Cortex of kidney (tissue), 1 donor: ENCODE measurements at places on chromosomes 16 and 17.

DNA sequence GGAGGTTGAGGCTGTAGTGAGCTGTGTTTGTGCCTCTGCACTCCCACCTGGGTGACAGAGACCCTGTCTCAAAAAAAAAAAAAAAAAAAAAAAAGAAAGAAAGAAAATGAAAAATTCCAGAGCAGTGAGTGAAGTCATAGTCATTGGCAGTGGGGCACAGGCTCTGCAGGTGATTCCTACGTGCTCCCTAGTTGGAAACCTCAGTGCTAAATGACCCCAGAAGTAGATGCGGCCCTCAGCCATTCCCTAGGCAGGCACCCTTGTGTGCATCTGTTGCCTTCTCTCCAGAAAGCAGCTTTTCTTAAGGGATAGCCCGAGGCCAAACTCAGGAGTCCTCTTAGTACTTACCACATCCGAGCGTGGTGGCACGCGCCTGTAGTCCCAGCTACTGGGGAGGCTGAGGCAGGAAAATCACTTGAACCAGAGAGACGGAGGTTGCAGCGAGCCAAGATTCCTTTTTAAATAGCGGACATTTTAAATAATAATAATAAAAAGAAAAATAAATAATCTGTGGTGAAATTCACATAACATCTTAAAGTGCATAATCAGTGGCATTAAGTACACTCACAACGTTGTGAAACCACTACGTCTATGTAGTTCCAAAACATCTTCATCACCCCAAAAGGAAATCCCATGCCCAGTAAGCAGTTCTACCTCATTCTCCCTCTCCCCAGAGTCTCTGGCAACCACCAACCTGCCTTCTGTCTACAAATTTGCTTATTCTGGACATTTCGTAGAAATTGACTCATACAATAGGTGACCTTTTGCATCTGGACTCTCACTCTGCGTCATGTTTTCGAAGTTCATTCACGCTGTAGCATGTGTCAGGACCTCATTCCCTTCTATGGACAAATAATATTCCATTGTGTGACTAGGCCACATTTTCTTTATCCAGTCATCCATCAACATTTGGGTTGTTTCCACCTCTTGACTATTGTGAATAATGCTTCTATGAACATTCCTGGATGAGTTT is 12.5 kb upstream of the SPHK1 start:
- DNase-seq, result no peak

DNA sequence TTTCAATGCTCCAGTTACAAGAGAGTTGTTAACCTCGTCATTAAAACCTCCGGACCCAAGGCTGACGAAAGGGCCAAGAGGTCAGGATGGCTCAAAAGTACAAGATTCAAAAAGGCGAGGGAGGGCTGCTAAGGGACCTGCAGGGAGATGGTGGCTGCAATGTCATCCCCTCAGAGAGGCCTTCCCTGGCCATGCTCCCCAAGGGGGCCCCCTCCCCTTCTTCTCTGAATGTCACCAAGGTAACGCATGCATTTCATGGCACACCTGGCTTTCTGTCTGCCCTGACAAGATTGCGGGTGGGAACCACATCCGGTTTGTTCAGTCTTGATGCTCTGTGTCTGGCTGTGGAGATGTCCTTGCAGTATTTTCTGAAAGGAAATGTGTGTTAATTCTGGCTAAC is 89.9 kb downstream of the C16orf78 start:
- no peak for DNase-seq

- no peak for DNase-seq
Observed at GRCh38 chr17:32452281-32452680, 8.0 kb downstream of the PSMD11 start.

DNA sequence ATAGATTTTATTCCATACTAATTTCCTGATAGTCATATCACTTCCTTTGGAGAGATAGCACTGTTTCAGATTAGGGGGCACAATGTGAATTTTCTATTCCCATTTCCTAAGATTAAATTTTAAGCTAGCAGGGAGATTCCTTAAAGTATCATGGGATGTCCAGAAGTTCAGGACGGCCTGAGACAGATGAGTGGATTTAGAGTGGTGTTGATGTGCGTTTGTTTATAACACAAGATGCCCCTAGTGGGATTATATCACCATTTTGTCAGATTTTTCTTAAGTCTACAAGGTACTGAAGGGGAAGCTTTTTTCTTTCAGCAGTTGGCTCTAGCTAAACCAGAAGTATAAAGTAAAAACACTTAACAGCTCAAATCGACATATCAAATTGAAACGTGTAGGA is 183.6 kb upstream of the TBX2 start:
- no peak for DNase-seq

GRCh38 chr16:10617662-10618420 is 37.4 kb upstream of the EMP2 start:
- no peak for DNase-seq

DNA sequence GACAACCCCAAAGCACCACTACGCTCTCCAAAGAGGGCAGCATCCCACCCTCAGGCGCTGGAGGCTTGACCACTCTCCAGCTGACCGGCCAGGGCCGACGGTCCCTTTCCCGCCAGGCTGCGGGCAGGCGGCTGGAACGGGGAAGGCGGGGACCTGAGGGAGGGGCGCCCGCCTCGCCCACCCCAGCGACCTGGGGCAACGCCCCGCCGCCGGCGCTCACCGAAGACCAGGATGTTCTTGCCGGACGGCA is 431 bp downstream of the DYNC1LI2 start:
- no peak for DNase-seq

- no peak for DNase-seq
Observed at GRCh38 chr16:85520853-85521521, 92.1 kb upstream of the GSE1 start.

DNA sequence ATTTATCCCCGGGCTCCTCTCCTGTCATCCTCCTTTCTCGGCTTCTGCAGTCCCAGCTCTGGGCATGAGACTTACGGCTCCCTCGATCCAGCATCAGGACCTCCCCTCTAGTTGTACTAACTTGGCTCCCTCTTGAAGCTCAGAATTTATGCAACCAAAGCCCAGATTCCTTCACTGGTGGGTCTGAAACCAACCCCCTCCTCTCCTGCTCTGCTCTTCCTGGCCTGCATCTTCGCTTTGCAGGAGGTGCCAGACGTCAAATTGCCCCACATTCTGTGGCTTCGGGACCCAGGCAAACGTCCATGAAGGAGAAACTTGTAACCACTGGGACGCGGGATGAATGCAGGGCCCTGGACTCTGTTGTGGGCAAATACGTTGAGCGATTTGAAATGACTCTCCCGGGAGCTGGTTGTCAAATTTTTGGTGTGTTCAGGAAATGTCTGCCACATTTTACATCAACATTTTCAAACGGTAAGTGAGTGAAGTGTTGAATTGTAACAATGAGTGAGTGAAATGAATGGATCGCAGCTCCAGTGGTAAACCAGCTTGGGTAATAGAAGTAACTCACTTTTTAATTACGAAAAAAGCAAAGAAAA is 29.3 kb upstream of the ELAC2 start:
- DNase-seq, result no peak

GRCh38 chr17:39365242-39365641 is 36.2 kb downstream of the FBXL20 start:
- DNase-seq, result no peak

DNA sequence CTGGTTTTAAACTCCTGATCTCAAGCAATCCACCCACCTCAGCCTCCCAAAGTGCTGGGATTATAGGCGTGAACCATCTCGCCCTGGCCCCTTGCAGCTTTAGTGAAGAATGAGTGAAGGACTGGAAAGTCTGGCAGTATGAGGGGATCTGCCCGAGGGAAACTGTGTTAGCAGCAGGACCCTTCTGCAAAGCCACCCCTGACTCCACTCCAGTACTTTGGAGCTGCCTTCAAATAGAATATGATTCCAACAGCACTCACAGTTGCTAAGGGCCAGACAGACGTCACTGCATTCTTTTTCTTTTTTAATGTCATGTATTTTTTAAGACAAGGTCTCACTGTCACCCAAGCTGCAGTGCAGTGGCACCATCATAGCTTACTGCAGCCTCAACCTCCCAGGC is 52.3 kb downstream of the KPNA2 start:
- DNase-seq, result no peak

GRCh38 chr17:47837401-47838039 is 3.6 kb downstream of the SCRN2 start:
- DNase-seq, result no peak

DNA sequence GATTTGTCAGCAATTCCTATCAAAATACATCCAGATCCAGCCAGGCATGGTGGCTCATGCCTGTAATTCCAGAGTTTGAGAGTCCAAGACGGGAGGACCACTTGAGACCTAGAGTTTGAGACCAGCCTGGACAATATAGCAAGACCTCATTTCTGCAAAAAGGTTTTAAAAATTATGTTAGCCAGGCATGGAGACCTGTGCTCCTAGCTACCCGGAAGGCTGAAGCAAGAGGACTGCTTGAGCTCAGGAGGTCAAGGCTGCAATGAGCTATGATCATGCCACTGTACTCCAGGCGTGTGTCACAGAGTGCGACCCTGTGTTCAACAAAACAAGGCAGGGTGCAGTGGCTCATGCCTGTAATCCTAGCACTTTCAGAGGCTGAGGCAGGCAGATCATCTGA is 215.2 kb downstream of the CPPED1 start:
- DNase-seq, result no peak

- no peak for DNase-seq
Observed at GRCh38 chr16:83354015-83354414, 453.8 kb upstream of the HSBP1 start.

DNA sequence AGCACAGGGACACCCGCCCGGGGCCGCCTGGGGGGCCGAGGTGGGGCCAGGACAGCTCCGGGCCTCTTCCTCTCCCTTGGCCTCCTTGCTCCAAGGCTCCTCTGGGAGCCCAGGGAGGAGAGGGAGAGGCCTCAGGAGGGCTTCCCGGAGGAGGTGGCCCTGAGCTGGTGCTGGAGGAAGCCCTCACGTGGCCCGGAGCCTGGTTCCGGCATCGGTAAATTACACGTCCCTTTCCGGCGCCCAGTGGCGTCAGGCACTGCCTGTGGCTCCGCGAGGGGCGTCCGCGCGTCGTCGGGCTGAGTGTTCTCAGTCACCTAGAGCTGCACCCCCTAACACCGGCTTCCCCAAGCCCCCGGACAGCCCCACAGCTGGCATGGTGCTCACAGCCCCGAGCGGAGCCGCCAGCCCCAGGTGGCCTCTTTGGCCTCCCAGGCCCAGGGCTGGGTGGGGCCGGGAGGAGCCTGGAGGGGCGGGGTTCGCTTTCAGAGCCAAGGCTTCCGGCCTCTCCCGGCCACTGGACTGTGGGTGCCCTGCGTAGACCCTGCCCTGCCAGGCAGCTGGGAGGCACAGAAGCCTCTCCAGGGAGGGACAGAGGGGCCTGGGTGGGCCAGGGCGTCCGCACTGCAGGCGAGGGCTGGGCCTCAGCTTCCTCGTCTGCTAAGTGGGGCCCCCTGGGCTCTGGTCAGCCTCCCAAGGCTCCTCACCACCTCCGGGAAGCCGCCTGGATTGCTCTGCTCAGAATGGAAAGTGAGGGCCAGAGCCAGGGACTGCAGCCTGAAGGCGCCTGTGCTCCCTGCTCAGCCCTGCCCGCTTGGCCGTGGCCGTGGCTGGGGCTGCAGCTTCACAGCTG is 27.9 kb upstream of the SSTR5 start:
- no peak for DNase-seq

DNA sequence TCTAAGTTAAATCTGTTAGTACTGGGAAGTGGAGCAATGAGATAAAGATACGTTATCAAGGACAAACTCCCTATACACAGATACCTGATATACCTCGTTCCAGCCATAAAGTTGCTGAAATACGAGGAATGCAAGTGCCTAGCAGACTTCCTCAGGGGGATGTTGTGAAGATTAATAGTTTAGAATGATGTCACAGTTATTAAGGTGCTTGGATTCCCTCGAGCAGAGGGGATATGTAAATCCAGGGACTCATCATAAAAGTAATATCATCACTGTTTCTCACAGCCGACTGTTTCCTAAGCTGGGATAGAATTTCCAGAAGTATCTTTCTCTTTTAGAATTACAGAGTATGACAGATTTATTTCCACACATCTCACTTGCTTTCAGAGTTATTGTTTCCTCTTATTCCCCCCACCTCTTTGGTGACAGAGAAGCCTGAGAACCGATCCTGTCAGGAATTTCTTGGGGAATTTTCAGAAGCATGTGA is 28.4 kb upstream of the ZFHX3 start:
- DNase-seq, result no peak

DNA sequence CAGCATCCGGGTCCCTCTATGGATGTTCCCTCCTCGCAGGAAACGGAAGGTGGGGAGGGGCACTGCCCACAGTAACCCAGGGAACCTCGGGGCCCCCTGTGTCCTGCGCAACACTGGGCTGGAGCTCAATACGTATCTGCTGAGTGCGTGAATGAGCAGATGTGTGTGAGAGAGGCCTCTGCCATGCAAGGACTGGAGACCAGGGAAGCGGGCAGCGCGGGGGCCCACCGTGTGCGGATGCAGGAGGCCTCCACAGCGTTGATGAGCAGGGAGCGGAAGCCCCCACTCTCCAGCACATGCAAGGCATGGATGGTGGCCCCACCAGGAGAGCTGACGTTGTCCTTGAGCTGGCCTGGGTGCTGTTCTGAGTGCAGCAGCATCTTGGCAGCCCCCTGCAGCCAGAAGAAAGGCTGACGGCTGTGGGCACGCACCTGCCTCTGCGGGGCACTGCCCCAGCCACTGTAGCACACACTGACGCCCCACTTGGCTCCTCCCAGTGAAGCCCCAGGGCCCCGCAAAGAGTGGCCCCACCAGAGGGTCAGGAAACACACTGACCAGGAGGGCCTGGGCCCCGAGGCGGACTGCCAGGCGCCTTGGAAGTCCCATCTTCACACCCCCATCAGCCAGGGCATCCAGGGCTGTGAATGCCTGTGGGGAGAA is 2.9 kb downstream of the PYCR1 start:
- no peak for DNase-seq

GRCh38 chr16:12214509-12214908 is 238.0 kb downstream of the SNX29 start:
- DNase-seq, result no peak

- DNase-seq, result no peak
Observed at GRCh38 chr17:1398028-1398427, 2.0 kb downstream of the YWHAE start.

DNA sequence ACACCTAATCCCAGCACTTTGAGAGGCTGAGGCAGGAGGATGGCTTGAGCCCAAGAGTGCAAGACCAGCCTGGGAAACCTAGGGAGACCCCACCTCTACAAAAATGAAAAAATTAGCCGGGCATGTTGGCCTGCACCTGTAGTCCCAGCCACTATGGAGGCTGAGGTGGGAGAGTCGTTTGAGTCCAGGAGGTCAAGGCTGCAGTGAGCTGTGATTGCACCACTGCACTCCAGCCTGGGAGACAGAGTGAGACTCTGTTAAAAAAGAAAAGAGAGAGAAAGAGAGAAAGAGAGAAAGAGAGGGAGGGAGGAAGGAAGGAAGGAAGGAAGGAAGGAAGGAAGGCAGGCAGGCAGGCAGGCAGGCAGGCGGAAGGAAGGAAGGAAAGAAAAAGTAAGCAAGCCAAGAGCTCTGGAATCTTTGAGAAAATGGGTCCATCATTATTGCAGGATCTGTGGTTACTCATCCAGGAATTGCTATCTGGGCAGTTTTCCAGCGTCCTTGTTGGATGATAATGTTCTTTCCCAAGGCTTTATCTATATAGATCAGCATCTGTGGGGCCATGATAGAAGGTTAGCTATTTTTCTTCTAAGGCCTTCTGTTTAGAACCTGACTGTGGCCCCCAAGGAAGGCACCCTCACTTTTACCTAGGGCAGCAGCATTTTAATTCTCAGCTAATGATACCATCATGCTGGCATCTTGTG is 533.2 kb upstream of the CDH5 start:
- DNase-seq, result no peak
